Neural crest cell (in vitro differentiated cells): ENCODE measurements at places on chromosomes 7 and 10. TPM values are rescaled to one million over a fixed set of nuclear protein-coding genes. Genes with fewer than 3 reads are reported as not detected.

DNA sequence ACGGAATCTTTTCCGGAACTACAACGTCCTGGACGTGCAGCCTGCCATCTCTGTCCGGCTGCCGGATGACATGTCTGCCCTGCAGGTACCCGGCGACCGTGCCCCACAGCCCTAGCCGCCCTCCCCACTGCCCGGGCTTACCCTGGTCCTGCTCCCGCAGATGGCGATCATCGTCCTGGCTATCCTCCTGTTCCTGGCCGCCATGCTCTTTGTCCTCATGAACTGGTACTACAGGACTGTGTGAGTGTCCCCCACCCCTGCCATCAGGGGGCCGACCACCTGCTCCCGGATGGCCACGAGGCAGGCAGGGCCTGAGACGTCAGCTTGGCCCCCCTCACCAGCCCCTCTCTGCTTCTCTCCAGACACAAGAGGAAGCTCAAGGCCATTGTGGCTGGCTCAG, 38.0 kb upstream of the VSIR start:
- no peak overlapping the region for H3K4me3 ChIP-seq
- H3K4me1 ChIP-seq: peaks cover 4% of the 10 kb centered on the region
- H3K27me3 ChIP-seq: peaks cover 7% of the 10 kb centered on the region
- DNase-seq: no peak
- H3K27ac ChIP-seq: no peak overlapping the region

DNA sequence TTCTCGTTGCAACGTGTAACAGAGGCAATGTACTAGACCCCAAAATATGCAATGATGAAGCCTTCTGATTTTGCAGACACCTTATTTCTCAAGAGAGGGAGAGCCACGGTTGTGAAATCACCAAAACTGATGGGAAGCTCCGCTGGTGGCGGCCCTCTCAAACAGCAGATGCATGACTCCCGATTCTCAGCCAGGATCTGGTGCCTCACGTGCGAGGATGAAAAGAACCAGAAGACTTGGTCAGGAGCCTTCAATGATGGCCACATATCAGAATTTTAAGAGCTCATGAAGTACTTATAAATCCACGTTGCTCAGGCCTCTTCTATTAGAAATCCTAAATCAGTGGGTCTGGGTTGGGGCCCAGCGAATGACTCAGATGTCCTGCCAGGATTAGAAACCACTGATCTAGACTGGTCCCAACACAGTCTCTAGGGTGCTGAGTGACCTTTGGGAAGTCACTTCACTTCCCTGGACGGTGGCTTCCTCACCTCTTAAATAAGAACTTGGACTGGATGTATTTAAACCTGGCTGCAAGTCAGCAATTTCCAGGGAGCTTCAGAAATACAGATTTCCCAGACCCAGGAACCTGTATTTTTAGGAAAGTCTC, 41.9 kb upstream of the FAM180A start:
- DNase-seq: no peak
- no peak overlapping the region for H3K27ac ChIP-seq
- H3K36me3 ChIP-seq: no peaks in the 10 kb centered on the region
- H3K4me1 ChIP-seq: no peaks in the 10 kb centered on the region
- H3K4me3 ChIP-seq: no peak overlapping the region

DNA sequence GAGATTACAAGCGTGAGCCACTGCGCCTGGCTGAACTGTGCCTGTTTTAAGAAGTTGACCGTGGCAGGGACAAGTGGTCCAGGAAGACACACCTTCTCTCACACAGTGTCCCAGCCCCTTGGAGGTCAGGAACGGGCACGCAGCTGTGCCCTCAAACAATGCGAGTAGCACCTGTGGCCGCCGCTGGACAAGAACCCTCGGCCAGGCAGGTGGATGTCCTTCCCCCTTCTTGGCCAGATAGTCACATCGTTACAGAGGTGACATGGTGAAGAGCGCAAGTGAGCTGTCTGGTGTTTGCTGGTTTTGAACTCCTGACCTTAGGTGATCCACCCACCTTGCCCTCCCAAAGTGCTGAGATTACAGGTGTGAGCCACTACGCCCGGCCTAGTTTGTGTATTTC, 8.8 kb downstream of the ZFAND2A start:
- no peak overlapping the region for H3K27ac ChIP-seq
- no peak for DNase-seq
- H3K36me3 ChIP-seq: peaks cover 3% of the 10 kb centered on the region

The CYP3A7 gene
- not detected in 2 replicates for total RNA-seq

The CTAGE4 gene
- total RNA-seq: 0.55 TPM in 1 of 2 replicates, not detected in the other

The PNLIPRP3 gene
- total RNA-seq: not detected in 2 replicates

The CPA2 gene
- 0.55 and 1.2 TPM in 2 replicates for total RNA-seq
